CMK (cell line): ENCODE measurements at places on chromosomes 3 and 15.

GRCh38 chr3:15899388-15899787 is 101.6 kb upstream of the ANKRD28 start:
- peak; percentile 36 for DNase-seq

DNA sequence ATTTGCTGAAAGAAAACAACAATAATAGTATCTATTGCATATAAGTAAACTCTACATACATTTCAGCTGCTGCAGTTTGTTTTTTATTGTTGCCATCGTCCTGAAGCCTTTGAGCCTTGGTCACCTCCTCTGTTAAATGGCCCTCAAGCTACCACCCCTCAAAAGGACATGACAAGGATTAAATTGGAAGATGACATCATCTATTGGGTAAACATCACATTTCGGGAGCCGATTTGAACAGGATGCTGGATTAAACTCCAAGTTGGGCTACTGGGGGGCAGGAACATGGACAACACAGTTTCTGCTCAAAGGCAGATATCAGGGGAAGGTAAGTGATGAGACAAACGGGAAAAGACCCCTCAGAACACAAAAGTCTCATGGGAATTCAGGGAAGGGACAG is 92.3 kb upstream of the ATP2B2 start:
- DNase-seq, result no peak

- no peak for DNase-seq
Measured at GRCh38 chr3:184333190-184333589, 4.2 kb upstream of the FAM131A start.

DNA sequence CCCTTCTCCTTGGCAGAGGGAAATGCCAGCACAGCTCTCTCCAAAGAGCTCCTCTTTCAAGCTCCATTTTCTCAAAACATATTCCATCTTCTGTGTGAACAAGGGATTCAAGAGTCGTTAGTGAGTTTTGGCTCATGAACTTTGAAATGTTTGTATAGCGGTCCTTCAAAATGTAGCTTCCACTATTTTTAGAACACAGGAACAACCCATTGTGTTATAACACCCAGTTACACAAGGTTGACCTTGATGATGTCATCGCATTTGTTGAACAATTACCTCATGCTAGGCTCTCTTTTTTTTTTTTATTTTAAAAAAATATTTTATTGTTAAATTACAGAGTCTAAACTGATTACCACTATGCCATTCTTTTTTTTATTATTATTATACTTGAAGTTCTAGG is 251.7 kb downstream of the THSD4 start:
- no peak for DNase-seq

- DNase-seq, result no peak
Measured at GRCh38 chr3:23112491-23112890, 90.6 kb upstream of the UBE2E2 start.

- DNase-seq, result no peak
Measured at GRCh38 chr15:87394676-87395075, 861.9 kb downstream of the NTRK3 start.

- no peak for DNase-seq
Measured at GRCh38 chr3:186096290-186096689, 12.6 kb downstream of the ETV5 start.

DNA sequence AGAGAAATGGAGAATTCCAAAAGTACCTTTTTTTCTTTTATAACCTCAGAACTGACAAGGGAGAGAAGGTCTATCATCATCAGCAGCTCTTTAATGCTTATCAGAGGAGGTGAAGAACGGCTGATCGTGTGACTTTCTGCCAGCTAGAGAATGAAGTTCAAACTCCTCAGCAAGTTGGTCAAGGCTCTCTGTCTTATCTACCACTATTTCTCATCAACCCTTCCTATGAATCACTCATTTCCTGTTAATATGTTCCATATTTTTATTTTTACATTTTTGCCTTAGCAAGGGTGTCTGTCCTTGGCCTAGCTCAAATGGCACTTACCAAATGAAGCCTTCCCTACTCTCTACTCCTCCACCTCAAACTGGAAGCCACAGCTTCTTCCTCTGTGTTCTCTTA is 73.1 kb upstream of the TSPAN3 start:
- DNase-seq, result no peak

DNA sequence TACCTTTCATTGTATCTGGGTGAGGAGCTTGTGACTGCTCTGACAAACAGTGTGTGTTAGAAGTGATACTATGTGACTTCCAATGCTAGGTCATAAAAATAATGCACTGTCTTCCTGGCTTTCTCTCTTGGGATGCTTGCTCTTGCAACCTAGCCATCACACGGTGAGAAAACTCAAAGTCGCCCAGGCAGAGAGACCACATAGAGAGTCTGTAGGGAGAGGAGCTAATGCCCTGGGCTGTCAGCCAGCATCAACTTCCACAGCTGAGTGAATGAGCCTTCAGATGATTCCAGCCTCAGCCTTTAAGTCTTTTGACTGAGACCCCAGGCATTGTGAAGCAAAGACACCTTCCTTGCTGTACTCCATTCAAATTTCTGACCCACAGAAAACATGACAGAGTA is 220.6 kb upstream of the SGO1 start:
- DNase-seq, result no peak

DNA sequence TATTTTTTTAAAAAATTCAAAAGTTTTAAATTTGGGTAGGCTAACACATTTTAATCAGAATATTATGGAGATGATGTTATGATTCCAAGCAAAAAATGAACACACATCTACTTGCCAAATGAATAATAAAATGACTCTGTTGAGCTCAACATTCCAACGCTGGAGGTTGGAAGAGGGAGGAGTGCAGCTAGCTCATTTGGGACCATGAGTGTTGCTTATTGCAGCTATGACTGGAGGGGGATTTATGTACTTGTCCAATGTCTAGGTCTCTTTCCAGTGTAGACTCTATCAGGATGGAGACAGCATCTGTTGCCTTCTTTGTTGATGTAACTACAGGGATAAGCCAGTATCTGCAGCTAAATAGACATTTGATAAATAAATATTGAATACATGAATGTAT is 310.6 kb downstream of the CACNA2D3 start:
- DNase-seq, result no peak
